ENCODE measurements at places on chromosomes 3 and 15. TPM values are rescaled to one million over a fixed set of nuclear protein-coding genes. Genes with fewer than 3 reads are reported as not detected.

CAPN3 gene
- 5.7 TPM for total RNA-seq

GP5 gene
- not detected for total RNA-seq

CNTN3 gene
- 0.46 TPM for total RNA-seq

GRCh38 chr3:31589228-31589627, 56.5 kb downstream of the STT3B start:
- DNase-seq: no peak
- peaks cover 10% of the 10 kb centered on the region for H3K36me3 ChIP-seq
- H3K4me1 ChIP-seq: no peaks in the 10 kb centered on the region
- H3K4me3 ChIP-seq: no peak overlapping the region

DNA sequence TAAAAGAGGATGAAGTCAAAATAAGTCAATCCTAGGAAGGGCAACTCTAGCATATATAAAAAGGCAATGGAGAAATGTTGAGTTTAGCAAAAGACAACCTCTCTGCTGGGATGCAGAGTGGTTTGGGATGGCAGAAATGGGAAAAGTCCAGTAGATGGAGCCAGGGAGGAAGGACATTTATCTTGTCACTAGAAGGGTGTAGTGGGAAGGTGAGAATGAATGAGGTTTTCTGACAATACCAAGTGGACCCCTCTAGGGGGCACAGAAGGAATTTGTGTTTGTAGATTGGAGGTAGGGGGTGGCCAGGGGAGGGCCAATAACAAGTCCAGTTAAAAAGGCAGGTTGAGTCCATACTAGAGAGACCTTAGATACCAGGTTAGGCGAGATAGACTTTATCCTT, 80.0 kb downstream of the THSD4 start:
- no peaks in the 10 kb centered on the region for H3K27me3 ChIP-seq
- no peak overlapping the region for H3K4me3 ChIP-seq
- H3K36me3 ChIP-seq: no peaks in the 10 kb centered on the region
- no peak for DNase-seq

All from heart right ventricle (tissue), 16 donors.